Stimulated activated effector memory CD8-positive, alpha-beta T cell treated with anti-CD3 and anti-CD28 coated beads, Interleukin-12 subunit alpha, Interleukin-12 subunit beta, amount 100 ng/mL, for 72 hours (primary cell): ENCODE measurements at places on chromosomes 5 and 9.

DNA sequence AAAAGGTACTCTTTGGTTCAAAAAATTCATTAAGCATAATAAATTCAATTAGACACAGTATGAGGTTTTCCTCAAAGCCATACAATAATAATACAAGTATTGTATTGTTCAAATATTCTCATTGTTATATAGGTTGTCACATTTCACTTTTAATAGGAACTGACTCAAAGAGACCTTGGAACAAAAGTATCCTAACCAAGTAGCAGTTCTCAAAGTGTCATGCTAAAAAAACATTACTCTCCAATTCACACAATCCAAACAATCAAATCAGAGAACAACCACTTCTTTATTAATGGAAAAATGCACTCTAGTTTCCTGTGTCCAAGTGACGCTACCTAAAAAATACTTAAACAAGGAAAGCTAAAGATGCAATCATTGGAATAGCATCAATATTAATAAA, 115.4 kb downstream of the DENND1A start:
- no peak for DNase-seq

GRCh38 chr9:127392166-127392565, 4.8 kb upstream of the SLC2A8 start:
- DNase-seq, result no peak

- DNase-seq, result no peak
Observed at GRCh38 chr9:89448381-89448780, 49.5 kb downstream of the SEMA4D start.

DNA sequence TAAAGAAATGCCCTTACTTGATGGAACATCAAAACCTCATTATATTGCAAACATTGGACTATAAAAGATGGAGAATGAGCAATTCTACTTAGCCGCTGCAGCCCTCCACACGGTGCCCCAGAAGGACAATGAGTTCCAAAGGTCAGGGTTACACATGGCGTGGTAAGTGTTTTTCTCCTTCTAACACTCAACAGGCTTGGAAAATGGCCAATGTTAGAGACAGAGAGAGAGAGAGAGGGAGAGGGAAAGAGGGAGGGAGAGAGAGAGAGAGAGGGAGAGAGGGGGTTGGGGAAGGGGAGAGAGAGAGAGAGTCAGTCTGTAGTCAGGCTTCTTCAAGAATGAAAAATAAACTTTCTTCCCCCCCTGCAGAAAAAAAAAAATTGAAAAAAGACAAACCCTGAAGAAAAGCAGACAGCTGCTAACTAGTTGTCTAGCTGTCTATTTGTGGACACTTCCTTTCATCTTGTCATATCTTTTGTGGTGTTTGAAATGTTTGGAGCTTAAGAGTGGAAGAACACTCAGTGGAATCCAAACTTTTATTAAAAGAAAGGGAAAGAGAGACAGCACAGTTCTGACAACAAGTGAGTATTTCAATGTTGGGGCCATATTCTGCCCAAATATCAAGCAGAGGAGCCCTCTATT, 324.8 kb downstream of the TMEM38B start:
- DNase-seq, result no peak

GRCh38 chr5:118447350-118447749, 541.0 kb downstream of the DTWD2 start:
- DNase-seq, result no peak

GRCh38 chr9:130908878-130909355, 12.3 kb upstream of the QRFP start:
- DNase-seq, result no peak

DNA sequence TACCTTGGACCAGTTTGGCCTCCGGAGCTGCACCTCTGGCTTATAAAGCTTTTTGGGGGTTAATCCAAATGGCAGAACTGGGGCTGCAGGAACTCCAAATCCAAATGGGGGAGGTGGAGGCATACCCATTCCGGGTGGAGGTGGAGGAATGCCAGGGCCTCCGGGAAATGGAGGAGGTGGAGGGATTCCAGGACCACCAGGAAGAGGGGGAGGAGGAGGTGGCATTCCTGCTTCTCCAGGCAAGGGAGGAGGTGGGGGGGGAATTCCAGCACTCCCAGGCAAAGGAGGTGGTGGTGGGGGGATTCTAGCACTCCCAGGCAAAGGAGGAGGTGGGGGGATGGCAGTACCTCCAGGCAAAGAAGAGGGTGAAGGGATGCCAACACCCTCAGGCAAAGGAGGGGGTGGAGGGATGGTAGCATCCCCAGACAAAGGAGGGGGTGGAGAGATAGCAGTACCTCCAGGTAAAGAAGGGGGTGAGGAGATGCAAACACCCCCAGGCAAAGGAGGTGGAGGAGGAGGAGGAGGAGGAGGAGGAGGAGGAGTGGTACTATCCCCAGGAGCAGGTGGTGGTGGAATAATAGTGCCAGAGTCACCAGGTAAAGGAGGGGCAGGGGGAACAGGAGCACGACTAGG, 45.2 kb downstream of the DIAPH1 start:
- no peak for DNase-seq

- DNase-seq, result no peak
Observed at GRCh38 chr5:58944221-58944620, 361.3 kb downstream of the RAB3C start.

DNA sequence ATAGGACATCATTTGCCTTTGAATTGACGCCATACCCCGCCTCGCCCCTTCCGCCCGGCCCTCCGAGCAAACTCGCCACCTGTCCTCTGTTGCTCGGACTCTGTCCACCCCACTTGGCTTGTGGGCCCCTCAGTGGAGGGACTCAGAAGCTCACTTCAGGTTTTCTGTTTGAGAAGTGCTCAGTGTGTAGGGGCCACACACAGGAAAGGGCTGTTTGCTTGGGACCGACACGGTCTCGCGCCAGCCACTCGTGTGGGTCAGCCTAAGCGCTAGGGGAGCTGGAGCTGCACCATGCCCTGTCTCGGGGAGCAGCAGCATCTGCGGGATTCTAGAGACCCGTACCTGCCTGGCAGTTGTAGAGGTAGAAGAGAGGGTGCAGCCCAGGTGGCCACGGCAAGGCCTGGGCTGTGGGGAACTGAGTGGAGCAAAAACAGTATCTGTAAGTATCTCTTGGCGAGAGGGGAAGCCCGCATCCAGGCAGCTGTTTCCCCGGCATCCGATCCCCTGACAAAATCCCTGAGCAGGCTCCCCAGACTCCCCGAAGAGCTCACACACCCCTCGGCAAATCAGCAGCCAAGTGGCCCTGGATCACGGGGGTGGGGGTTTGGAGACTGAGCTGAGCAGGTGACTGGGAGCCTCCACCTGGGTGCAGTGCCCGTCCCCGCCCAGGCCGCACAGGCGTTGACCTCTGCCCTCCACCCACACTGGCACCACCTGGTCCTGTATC, 52.2 kb downstream of the COL5A1 start:
- DNase-seq, result no peak

- DNase-seq, result no peak
Observed at GRCh38 chr5:160547872-160548271, 126.2 kb downstream of the PTTG1 start.

DNA sequence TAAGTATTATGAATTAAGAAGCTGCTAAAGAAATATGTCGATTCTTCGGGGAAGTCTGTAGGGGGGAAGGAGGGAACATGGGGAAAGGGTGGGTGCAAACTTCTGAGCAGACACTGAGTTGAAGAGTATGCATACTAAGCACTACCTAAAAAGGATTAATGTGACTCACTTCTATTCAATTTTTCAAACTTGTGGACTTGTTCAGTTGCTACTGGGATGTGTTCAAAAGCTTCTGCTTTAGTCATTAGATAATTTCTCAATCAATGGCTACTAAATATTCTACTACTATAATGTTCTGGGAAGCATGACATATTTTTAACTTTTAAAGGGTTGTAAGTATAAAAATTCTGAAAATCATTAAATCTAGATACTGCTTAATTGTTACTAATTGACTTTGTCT, 109.7 kb upstream of the FER start:
- no peak for DNase-seq

DNA sequence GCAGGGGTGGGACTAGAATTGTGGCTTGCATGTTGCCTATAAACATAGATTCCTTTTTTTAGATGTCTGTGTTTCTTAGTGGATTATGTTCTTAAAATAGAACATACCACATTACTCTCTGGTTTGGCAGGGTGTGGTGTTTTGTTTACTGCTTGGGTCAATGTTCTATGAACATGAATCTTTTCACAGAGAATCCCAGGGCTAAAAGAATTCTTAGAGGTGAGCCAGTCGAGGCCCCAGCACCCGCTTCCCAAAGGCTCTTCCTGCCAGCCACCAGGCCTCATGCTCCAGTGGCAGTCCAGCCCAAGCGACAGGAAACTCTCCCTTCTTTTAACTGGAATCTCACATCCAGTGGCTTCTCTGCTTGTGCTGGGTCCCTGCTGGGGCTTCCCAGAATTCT, 126.6 kb downstream of the C9orf152 start:
- no peak for DNase-seq

DNA sequence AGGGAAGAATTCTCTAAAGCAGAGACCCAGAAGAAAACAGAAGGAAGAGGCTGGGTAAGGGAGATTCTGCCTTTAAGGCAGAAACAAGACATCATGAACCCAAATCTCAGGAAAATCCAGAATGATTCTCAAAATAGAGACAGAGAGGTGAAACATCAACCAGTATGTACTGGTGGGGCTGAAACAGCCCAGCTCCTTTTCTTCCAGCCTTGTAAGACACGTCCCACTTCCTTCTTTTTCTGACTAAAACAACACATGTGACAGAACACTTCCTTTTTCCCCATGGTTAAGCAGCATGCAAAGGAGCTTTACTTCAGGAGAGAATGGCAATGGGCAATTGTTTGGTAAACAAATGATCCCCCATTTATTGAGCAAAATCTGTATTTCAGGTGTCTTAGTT, 230.8 kb upstream of the NR4A3 start:
- no peak for DNase-seq

DNA sequence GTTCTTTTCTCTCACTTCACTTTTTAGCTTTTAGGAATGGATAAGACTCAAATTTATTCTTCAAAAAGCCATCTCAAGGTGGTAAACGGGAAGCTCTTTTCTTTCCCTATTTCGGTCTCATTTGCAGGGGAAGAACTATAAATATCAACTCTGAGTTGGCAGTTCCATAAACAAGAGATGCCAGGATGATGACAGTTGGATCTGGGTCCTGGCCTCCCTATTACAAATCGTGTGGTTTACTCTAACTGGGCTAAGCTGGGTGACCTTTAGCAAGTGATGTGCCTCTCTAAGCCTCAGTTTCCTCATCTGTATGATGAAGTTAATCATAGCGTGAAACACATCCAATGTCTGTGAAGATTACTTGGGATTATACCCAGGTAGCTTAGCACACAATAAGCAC, 44.2 kb downstream of the TLE4 start:
- no peak for DNase-seq

- DNase-seq, result no peak
Observed at GRCh38 chr5:105146867-105147266, 1584.3 kb upstream of the NUDT12 start.

DNA sequence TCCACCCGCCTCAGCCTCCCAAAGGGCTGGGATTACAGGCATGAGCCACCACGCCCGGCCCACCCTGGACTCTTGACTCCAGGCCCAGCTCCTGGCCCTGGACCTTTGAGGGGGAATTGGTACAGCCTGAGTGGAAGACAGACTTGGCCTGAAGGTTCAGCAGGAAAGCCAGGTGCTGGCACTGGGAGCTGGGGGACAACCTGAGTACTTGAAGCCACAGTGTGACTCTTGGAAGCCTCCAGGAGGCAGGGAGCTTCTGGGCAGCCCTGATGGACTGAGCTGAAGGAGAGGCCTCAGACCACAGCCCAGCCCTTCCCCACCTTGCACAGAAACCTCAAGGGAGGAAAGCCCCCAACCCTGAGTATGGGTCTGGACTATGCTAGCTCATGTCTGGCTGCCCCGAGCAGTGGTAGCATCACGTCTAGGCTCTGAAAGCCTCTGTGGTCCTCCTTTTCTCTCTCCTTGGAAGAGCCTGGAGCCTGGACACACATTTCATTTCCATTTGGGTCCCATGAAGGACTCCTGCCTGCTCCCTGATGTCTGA, 54.1 kb downstream of the RASGEF1C start:
- DNase-seq, result no peak

DNA sequence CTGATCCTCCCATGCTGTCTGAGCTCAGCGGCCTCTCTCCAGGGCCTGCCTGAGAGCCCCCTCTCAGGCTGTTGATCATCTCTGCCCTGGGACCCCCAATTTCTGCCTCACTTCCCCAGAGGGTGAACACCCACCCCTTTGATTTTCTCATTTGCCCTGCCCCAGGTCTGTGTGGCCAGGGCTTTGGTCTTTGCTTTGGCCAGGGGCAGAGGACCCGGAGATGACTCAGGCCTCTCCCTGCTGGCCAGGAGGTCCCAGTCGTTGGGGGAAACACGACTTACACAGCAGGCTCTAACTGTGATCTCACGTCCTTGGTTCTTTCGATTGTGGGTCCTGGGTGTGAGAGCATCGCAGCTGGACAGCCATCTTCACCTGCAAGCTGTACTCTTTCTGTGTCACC, 1.1 kb upstream of the ADAMTS2 start:
- no peak for DNase-seq

DNA sequence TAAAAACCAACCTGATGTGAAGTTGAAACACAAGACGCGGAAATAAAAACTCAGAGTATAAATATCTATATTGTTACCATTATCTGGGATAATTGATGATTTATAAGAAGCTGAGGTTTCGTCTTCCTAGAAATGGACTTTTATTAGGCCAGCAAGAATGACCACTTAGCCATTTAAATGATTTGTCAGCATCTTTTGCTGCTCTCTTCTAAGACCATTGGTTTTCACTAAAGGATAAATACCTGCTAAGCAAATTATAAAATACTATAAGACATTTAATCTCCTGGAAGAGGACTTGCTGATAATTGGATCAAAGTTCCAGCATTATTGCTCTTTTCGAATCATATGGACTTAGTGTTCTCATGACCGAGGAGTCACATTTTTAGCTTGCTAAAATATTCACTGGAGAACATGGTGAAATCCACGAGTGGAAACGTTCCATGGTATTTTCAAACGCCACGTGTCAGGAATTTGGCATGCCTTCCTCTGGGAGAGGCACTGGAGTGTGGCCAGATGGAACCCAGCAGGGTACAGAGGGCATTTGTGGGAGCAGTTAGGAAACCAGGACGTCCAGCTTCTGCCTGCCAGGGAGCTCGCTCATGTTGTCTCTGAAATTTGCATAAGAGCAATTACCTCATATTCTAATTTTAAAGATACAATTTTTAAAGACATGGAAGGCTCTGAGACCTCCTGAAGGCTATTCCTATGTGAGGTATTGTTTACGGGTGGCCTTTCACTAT, 43.1 kb downstream of the TNFAIP8 start:
- no peak for DNase-seq

DNA sequence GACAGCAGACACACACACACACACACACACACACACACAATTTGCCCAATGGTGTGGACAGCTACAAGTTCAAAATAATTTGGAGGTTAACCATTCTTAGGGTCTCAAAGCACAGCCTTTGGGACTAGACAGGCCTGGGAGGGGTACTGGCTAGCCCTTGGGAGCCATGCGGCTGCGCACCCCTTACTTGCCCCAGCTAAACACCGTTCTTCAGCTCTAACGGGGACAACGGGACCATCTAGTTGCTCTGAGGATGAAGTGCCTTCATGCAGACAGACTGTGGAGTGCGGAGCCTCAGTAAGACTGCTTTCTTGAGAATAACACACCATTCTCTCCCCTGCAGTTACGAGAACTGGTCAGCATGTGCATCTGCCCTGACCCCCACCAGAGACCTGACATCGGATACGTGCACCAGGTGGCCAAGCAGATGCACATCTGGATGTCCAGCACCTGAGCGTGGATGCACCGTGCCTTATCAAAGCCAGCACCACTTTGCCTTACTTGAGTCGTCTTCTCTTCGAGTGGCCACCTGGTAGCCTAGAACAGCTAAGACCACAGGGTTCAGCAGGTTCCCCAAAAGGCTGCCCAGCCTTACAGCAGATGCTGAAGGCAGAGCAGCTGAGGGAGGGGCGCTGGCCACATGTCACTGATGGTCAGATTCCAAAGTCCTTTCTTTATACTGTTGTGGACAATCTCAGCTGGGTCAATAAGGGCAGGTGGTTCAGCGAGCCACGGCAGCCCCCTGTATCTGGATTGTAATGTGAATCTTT, 64.6 kb downstream of the PSMB7 start:
- no peak for DNase-seq
